NCI-H460 (cell line): ENCODE measurements at places on chromosomes 12 and 14.

DNA sequence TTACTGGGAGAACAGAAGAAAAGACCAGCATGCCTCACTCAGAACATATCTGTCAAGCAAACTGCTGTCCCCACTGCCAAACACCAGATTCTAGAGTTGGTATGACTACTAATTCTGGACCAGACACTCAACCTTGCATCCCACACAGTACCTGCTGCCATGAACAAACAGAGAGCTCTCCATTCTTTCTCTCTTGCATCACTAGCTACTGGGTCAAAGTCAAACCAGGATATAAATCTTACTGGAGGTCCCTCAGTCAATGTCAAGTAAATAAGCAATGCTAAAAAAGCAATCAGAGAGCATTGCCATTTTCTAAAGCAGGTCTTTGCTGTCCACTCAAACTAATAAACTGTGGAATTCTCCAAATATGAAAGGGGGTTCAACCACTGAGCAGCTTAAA is 452.4 kb upstream of the SEL1L start:
- DNase-seq = no peak

- no peak for DNase-seq
Measured at GRCh38 chr14:35678403-35679028, 130.6 kb downstream of the RALGAPA1 start.

DNA sequence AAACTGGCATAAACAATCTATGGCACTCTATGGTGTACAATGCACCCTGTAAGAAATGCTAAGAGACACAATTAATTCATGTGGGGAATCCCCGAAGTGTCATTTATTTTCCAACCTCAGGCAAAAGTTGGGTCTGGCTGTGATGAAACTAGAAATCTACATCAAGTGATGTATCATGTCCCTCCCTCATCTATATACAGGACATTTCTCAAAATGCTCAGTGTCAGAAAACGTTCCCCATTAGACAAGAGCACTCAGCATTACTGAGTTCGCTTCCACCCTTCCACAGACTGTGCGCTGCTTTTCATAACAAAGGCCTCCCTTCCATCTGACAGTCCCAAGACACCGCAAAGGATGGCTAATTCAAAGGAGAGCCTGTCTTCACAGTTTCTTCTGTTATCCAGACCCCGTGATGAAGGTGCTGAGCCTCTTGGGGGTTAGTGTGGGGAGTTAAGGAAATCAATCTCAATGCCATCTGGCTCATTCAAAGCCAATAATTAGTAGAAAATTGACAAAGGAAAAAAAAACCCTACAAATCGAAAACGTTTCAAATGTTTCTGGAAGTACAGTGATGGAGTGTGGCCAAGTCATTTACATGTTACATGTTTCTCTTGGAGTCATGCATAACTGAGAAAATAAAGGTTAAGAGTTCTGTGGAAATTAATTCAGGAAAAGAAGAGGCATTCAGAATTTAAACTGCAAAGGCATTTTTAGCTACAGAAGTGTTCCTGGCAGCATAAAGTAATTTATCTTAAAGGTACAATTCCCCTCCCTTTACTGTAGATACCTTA is 7.5 kb downstream of the CCDC88C start:
- DNase-seq = no peak

DNA sequence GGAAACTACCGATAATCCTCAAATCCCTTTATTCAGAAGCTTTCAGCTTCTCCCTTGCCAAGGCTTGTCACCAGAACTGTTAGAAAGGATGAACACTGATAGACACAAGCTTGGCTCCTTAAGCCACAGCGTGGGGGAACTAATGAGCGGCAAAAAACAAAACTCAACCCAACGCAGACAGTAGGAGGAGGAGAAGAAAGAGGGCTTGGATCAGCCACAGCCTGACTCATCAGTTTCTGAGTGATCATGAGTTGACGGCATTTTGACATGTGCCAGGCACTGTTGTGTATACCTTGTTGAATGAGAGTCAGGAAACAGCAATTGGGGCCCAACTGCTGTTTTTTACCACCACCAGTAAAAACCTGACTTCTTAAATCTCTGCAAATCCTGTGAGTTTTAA is 23.7 kb downstream of the PLXNC1 start:
- DNase-seq = no peak

GRCh38 chr12:47067771-47068431 is 11.5 kb upstream of the PCED1B start:
- no peak for DNase-seq

DNA sequence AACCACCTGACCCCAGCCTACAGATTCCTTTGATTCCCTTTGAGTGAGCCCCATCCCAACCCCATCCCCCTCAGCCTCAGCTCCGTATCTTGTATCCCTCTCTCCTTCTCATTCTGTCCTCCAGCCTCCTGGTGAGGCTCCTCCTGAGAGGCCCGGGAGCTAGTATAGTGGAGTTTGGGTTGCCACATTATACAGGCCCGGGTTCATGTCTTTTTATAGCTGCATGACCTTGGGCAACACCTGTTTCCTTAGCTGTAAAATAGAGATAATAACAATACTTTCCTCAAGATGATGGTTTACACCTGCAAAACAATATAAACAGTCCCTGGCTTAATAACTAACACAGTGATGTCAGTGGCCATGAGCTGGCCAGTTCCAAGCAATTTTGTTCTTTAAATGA is 89.8 kb downstream of the STAB2 start:
- DNase-seq = no peak

GRCh38 chr12:6370576-6370935 is 4.8 kb downstream of the SCNN1A start:
- DNase-seq = no peak

DNA sequence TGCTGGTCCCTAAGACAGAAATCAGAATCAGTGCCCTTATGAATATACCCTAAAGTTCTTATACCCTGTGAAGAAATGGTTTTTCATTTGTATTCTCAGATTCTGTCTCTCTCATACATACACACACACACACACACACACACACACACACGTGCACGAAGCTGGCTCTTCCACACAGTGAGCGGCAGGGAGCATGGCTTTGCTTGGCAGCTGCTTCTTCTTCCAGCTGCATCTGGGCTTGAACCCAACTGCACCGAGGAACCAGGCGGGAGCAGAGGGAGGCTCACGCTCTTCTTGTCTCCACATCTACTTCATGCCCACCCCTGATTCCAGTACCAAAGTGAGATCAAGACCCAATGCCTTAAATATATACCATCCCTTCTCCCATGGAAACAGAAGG is 19.4 kb downstream of the GRIN2B start:
- no peak for DNase-seq

DNA sequence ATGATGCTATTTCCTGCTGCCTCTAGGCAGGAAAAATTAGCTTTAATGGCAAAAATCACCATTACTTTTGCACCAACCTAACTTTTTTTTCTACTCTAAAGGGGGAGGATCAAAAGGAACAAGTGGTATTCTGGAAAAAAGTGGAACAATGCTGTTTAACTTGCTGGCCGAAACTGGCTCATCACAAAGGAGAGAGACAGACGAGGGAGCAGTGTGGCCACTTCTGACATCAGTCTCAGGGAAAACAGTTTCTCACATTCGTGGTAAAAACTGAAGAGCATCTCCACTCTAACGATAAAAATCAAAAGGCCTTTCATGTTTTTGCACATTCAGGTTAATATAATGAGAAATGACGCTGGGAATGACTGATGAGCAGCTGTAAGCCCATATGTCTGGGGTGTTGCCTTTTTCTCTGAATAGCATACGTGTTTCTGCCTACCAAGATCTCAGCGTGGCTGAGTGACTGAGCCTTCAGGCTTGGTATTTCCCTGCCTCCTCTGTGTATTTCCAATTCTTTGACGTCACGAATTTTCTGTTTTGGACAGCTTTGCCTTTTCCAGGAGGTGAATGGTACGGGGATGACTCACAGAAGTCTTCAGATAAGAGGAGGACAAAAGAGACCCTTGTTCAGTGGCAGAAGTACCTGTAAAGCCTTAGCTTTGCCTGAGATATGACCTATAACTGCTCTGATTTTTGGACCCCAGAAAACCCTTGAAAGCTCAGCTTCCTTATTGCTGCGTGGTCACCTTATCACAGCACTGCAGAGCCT is 358.8 kb downstream of the GLT1D1 start:
- no peak for DNase-seq

GRCh38 chr14:101458741-101459550 is 102.3 kb upstream of the DIO3 start:
- no peak for DNase-seq

DNA sequence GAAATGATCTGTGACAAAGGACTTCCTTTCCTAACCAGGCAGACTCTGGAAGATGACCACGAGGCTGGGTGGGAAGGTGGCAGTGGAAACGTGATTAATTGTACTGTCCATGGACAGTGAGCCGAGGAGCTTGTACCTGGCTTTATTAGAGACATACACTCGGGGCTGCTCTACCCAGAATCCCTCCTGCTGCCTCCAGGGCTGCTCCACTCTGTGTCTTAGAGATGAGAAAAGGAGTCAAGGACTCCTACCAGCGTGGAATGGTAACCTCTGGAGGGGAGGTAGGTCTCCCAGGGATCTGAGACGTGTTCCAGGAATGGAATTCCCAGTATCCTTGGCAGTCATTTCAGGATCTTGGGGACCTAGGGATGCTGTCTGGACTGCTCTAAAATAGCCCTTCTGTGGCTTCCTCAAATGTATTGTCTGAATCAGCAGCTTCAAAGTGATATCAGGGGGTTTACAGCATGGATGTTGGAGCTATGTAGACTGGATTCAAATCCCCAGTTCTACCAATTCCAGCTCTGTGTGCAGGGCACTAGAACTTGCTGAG is 237.8 kb downstream of the CACNA1C start:
- no peak for DNase-seq

GRCh38 chr12:47417121-47417520 is 288.7 kb downstream of the RPAP3 start:
- DNase-seq = no peak

- DNase-seq = no peak
Measured at GRCh38 chr14:36052681-36053080, 123.8 kb downstream of the PTCSC3 start.

- DNase-seq = no peak
Measured at GRCh38 chr12:57496822-57497221, 9.0 kb downstream of the MARS1 start.

GRCh38 chr12:54051026-54051842 is 2.4 kb upstream of the HOXC4 start:
- no peak for DNase-seq

- DNase-seq = no peak
Measured at GRCh38 chr12:76012644-76013043, 18.9 kb downstream of the PHLDA1 start.

DNA sequence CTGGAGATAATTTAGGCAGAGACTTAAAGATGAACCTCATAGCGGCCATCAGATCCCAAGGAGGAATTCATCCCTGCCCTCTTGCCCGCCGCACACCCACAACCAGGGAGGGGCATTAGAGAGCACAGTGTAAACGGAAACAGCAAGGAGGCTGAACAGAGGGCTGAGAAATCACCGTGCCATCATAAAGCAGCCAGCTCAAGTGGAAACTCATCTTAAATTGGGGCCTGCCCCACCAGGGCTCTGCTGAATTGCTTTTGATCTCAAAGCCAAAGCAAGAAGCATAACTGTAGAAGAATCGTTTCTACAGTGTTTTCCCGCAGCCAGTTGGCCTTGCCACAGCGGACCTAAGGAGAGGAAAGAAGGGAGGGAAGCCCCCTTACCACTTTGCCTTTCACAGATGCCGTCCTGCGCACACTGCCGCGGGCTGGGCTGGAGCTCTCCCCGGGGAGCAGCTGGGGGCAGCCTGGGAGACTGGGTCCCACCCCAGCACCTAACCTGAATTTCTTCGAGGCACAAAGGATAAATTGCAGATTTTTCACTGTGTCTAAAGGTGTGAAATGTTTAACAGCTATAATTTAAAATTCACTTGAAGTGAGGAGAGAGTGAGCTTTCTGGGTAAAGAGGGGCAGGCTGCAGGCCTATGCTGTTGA is 51.8 kb upstream of the MMP17 start:
- DNase-seq = no peak

- no peak for DNase-seq
Measured at GRCh38 chr14:29458547-29458946, 469.1 kb downstream of the PRKD1 start.

- DNase-seq = no peak
Measured at GRCh38 chr14:74299061-74299545, 3.6 kb downstream of the ABCD4 start.

GRCh38 chr12:88401155-88401554 is 179.1 kb downstream of the KITLG start:
- DNase-seq = no peak

GRCh38 chr12:65189028-65189718 is 19.8 kb downstream of the LEMD3 start:
- DNase-seq = no peak

DNA sequence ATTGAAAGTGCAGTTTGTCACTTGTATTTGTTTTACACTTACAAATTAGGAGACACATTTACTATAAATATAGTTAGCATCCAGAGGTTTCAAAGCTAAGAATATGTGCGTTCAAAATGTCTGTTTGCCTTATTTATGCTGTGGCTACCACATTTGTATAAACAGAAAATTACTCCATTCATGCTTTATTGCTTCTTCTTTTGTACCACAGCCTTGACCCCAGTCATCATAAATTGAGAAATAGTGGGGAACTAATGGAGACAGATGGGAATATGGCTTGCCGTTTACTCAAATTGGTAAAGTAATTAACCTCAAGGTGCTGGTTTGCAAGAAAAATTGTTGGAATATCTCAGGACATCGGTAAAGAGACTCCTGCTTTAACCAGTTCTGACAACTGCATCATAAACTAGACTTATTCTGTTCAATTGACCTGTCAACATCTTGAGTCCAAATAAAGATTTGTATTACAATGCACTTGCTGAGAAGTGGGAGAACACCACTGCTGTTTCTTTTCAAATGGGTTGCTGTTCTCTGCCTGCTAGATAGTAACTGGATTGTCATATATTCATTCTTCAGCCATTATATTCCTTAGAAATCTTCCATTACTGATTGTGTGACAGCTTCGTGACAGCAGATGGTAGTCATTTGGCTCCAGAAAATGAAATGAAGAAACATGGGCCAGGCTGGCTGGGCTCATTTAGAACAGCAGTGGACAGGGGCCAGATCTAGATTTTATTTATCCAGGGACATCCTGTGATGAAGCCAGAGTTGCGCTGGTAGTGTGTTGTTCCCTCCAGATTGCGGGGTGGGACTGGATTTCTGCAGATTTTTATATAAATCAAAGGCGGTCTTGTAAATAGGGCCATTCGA is 354.4 kb downstream of the EGLN3 start:
- DNase-seq = no peak

DNA sequence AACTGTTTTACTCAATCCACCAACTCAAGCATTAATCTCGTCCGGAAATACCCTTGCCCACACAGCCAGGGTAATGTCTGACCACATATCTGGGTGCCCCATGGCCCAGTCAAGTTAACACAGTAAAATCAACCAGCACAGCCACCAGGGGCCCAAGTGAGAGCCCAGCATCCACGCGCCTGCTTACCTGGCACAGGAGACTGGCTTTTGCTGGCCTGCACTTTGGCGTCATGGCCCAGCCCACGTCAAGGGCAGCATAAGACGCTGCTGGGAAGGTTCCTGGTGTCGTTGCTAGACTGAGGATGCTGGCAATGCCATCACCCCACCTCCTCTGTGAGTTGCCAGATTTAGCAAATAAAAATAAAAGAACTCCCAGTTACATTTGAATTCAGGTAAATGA is 53.6 kb upstream of the BCL11B start:
- no peak for DNase-seq
